ENCODE measurements at places on chromosomes 13 and 19. TPM values are rescaled to one million over a fixed set of nuclear protein-coding genes. Genes with fewer than 3 reads are reported as not detected.

The ERF gene
- 14.3 TPM for polyA plus RNA-seq

The PRODH2 gene
- 0.07 TPM for polyA plus RNA-seq

The LYPD5 gene
- polyA plus RNA-seq: 0.55 TPM

The METTL21C gene
- not detected for polyA plus RNA-seq

Data from adrenal gland (tissue), 19 donors.